ENCODE measurements at places on chromosomes 4 and X.

DNA sequence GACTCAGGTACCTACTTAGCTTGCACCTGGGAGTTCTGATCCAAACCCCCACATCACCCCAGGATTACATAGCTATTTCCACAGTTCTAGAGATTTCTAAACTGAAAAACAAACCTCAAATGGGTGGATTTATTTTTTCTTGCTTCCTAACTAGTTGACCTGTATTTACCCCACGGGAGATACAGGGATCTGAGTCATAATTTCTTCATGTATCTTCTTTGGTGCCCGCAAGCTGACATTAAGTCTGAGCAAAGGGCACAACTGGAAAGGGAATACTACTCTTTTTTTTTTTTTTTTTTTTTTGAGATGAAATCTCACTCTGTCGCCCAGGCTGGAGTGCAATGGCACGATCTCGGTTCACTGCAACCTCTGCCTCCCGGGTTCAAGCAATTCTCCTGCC is 10.0 kb upstream of the ELOVL6 start:
- no peaks in the 10 kb centered on the region for H3K27me3 ChIP-seq
- no peak overlapping the region for H3K27ac ChIP-seq
- no peaks in the 10 kb centered on the region for H3K4me1 ChIP-seq
- H3K36me3 ChIP-seq = no peaks in the 10 kb centered on the region

DNA sequence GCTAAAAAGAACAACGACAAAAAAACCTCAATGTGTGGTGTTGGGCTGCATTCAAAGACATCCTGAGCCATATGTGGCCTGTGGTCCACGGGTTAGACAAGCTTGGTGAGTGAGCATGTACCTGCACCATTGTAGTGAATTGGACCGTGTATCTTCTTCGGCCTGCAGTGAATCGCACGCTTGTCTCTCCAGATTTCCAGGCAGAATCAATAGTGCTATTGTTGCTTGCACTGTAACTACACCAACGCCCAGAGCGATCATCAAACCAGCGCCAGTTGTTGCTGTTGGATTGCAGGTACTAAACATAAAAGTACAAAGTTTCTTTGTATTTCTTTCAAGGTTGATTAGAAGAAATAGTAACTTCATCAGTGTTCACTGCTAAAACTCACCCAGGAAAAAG is 101.6 kb downstream of the HUWE1 start:
- no peak overlapping the region for H3K27ac ChIP-seq
- no peaks in the 10 kb centered on the region for H3K4me1 ChIP-seq
- no peaks in the 10 kb centered on the region for H3K27me3 ChIP-seq
- no peak overlapping the region for H3K4me3 ChIP-seq
- H3K36me3 ChIP-seq = peaks cover 18% of the 10 kb centered on the region

DNA sequence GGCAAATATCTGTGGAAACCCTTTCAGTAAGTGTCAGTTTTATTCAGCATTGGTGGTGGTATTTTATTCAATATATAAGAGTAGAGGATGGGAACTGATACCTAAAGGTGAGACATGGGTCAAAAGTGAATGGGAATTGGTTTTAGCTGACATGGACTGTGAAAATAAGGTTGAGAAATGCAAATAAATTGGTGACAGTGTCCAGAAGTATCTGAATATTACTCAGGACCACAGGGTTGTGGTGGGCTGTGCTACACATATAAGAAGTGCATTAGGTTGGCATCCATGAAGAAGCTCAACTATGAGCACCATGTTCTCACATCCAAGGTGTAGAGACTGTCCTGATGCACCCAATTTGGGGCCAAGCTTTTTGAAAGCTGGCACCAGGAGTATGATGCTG is 45.0 kb downstream of the ETDC start:
- no peaks in the 10 kb centered on the region for H3K4me1 ChIP-seq
- H3K27ac ChIP-seq = no peak overlapping the region
- H3K36me3 ChIP-seq = no peaks in the 10 kb centered on the region
- no peaks in the 10 kb centered on the region for H3K27me3 ChIP-seq

GRCh38 chr4:26753617-26754016 is 107.0 kb upstream of the STIM2 start:
- no peaks in the 10 kb centered on the region for H3K4me1 ChIP-seq
- no peak overlapping the region for H3K27ac ChIP-seq
- no peak for DNase-seq
- no peak overlapping the region for H3K4me3 ChIP-seq
- no peaks in the 10 kb centered on the region for H3K27me3 ChIP-seq
